ENCODE measurements at places on chromosomes 4 and X. TPM values are rescaled to one million over a fixed set of nuclear protein-coding genes. Genes with fewer than 3 reads are reported as not detected.
A peak's percentile ranks its signal among the peaks of the same experiment; 100 is the strongest.

GRCh38 chr4:17008834-17009345 lies 110.4 kb upstream of the LDB2 start:
- no peak for DNase-seq

HTN3 gene
- total RNA-seq = not detected

NSUN7 gene
- 0.36 TPM for total RNA-seq

KCTD8 gene
- not detected for total RNA-seq

- DNase-seq = no peak
These were observed 123.2 kb upstream of the NAP1L5 start for GRCh38 chr4:88820698-88821415.

DNA sequence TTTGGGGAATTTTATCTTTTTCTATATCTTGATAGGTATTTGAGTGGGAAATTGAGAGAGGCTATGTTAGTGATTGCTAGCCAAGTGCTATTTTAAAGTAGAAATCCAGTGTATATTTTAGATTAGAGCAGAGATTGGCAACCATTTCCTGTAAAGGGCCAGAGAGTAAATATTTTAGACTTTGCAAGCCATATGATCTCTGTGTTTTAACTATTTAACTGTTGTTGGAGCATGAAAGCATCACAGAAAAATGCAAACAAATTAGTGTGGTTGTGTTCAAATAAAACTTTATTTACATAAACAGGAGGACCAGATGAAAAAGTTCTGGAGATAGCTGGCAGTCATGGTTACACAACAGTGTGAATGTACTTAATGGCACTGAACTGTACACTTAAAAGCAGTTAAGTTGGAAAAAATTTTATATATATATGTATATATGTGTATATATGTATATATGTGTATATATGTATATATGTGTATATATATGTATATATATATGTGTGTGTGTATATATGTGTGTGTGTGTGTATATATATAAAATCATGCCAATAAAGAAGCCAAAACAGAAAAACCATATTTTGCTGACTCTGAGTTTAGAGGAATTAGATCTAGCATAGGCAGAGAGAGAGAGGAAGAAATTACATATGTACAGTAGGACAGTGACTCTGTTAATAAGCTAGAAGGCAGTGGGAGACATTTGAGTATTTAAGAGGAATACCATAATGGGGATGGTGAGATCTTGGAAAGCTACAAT lies 83.4 kb downstream of the TMEM164 start:
- DNase-seq = no peak

LRPAP1 gene
- 234 TPM for total RNA-seq

F8 gene
- total RNA-seq = 38.4 TPM

GABRA4 gene
- total RNA-seq = 25.0 TPM

DNA sequence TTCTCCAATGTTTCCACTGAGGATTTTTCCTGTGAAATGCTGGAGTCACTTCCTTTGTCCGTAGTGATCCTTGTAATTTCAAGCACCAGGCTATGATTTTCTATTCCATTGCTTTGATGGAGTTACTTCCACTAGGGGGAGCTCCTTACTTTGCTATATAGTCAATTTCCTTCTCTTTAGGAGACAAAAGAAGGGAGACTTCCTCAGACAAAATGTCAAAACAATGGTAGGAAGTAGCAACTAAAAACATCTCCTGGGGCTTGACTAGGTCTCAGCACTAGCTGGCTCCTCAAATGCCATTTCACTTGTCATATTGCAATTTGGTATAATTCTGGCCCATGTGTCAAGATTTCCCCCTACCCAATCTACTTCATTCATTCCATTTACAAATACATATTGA lies 24.1 kb downstream of the ZCCHC12 start:
- DNase-seq = no peak

- no peak for DNase-seq
These were observed 119.5 kb upstream of the AFF2 start for GRCh38 chrX:148380650-148381561.

PPP1R2C gene
- total RNA-seq = not detected

- DNase-seq = peak; percentile 17
These were observed 11.3 kb upstream of the ANOS1 start for GRCh38 chrX:8743126-8743732.

CXCL3 gene
- 0.96 TPM for total RNA-seq

AMTN gene
- not detected for total RNA-seq

DNA sequence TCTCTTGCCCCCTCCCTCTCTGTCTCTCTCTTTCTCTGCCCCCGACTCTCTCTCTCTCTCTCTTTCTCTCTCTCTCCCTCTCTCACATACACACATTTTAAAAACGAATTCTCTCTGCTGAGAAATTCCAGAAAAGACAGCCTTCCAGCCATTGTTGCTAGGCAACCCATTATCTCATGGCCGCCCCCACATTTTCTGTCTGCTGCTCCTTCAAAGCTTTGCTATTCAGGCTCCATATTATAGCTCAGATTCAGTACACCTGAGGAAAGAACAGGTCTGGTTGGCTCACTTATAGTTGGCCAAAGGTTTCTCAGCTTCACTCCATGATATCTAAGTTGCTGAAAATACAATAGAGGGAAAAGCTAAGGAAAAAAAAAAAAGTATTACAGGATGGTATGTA lies 174.4 kb upstream of the RADX start:
- DNase-seq = no peak

SLC34A2 gene
- total RNA-seq = not detected

DNA sequence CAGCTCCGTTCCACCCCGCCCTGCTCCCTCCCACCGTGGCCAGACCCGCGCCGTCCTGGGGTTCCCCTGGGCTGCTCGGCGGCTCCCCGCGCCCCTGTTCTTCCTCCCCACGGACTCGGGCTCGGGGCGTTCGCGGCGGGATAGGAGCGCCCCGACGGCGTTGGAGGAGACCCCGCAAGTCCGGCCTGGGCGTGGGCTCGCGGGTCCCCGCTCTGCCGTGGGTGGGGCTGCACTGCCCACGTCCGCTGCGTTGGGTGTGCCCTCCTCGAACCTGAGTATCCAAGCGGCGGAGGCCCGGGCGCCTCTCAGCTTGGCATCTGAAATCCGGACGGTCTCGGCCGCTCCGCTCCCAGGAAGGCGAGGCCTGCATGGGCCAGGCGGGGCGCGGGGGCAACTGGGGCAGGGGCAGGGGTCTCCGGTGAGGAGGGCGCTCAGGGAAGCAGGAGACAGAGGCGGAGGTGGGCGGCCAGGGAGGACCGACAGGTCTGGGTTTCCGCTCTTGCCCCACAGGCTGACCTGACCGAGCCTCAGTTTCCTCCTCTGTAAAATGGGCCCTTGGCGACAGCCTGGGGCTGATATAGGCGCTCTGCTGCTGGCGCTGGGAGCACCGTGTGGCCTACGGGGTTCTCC lies 12.0 kb upstream of the NAT8L start:
- DNase-seq = no peak

MAGEC2 gene
- not detected for total RNA-seq

DNA sequence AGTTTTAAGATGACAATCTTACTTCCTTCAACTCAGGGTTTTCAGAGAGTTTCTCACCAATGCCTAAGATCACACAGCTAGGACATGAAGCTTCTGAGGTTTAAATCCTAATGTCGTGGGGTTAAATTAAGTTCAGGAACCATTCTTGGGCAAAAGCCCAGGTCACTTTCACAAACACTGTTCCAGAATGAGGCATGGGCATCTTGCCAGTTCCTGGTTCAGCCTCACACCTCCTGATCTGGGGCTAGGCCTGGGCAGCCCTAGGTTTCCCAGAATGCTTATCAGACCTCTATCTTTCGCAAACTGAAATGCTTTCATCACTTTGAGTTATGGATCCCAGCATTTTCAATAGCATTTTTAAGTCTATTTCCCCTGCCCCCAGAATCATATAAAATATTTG lies 224.8 kb upstream of the EDA2R start:
- DNase-seq = peak; percentile 5

GRCh38 chrX:70470850-70471289 lies 26.2 kb downstream of the DLG3 start:
- no peak for DNase-seq

- DNase-seq = no peak
These were observed 104.9 kb upstream of the CENPE start for GRCh38 chr4:103303011-103303410.

DNA sequence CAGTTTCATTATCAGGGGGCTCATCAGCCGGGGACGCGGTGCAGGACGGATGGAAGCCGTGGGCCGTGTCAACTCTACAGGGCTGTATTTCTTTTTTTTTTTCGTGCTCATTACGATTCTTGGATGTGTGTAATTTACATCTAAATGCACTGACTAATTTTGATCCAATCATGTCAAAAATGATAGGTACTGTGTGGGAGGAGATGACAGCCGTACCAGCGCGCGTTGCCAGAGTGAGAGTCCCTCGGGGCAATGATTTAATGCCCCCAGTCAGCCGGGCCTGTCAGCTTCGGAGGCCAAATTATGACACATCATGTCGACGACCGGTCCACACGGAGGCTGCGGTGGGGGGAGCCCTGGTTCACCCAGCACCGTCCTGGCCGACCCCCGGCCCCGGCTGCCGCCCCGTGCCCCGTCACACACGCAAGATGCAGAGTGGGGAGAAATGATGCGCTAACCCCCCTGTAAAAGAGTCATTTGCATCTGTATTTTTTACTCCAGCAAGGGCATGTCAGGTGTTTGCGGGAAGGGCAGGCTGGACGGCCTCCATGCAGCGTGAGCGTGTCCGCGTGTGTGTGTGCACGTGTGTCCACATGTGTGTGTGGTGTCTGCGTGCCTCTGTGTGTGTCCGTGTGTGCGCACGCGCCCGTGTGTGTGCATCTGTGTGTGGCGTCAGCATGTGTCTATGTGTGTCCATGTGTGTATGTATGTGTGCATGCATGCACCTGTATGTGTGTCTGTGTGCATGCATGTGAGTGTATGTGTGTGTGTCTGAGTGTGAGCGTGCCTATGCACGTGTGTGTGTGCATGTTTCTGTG lies 74.3 kb upstream of the PPP2R3B start:
- DNase-seq = no peak

GRCh38 chr4:77040270-77040669 lies 35.5 kb downstream of the CCNI start:
- DNase-seq = no peak

DNA sequence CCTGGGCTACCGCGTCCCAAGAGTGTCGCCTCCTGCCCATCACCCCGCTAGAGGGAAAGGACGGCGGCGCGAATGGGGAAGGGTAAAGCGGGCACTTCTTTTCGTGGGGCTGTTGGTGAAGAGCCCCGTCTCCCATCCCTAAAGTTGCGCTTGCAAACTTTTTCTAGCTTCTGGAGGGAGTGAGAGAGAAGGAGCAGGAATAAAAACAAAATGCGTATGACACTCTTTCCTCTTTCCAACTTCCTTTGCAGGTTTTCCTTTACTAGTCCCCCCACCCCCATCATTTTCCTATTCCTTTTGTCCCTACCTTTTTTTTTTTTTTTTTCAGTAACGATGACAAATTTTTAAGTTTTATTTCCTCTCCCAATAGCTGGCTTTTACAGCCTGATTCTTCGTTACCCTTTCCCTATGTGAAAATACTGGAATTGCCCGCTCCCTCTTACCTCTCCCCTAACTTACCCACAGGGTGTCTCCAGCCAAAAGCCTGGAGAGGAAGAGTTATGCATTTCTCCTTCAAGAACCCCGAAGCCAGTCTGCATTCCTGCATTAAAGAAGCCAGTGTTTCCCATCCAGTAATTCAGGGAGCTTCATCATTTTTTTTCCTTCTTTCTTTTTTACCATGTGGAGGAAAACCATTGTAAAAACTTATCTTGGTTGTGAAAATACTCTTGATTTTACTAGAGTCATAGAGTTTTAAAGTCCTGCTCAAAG lies 613 bp upstream of the ARSJ start:
- no peak for DNase-seq

- no peak for DNase-seq
These were observed 18.5 kb downstream of the ETNPPL start for GRCh38 chr4:108744307-108744706.

DNA sequence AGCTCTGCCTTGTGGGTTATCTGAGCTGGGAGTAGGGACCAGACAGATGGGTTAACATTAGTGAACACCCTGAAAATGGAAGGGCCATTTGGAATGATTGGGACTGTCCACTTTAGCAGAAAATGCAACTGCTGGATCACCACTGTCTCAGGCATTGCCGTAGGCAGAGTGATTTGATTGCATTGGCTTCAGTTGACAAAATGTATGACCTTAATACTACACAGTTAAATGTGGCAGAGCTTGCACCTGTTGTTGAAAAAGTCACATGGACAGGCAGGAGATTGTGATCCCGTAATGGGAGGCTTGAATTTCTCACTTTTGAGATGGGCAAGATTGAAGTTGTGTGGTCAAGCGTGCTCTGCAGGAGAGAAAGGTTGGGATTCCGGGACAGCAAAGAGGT lies 166.5 kb upstream of the PUDP start:
- DNase-seq = no peak

GRCh38 chrX:150228431-150228830 lies 134.7 kb upstream of the MAMLD1 start:
- no peak for DNase-seq

SH3BGRL gene
- total RNA-seq = 22.1 TPM

AFAP1 gene
- total RNA-seq = 7.3 TPM

NPY2R gene
- total RNA-seq = not detected

- no peak for DNase-seq
These were observed 116.6 kb downstream of the CPZ start for GRCh38 chr4:8709050-8709728.

DNA sequence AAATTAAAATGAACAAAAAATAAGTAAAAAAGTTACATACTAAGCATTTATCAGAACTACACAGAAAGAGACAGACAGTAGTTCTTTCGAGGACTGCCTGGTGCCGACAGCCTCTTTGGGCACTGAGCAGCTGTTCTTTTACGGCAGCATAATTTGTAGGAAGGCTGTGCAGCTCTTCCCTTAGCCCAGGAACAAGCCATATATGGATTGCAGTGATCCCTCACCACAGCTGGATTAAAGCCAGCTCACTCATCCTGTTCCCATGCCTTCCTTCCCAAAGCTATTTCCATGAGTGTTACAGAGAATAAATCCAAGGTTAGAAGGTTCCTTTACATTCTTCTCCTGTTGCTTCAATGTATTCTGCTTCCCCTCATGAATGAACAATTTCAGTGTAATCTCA lies 71.7 kb downstream of the DDX60L start:
- DNase-seq = no peak
